CD4-positive, alpha-beta T cell treated with Interleukin-15 for 4 hours (primary cell): ENCODE measurements at places on chromosomes 13 and 19.

DNA sequence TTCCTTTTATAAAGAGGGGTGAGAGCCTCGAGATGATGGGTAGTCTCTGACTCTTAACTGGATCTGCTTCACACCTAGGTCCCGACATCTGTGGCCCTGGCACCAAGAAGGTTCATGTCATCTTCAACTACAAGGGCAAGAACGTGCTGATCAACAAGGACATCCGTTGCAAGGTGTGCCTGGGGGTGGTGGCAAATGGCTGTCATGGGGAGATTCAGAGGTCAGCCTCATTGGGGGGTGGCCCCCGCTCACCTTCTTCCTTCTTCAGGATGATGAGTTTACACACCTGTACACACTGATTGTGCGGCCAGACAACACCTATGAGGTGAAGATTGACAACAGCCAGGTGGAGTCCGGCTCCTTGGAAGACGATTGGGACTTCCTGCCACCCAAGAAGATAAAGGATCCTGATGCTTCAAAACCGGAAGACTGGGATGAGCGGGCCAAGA is 1.6 kb downstream of the CALR start:
- DNase-seq, result no peak

DNA sequence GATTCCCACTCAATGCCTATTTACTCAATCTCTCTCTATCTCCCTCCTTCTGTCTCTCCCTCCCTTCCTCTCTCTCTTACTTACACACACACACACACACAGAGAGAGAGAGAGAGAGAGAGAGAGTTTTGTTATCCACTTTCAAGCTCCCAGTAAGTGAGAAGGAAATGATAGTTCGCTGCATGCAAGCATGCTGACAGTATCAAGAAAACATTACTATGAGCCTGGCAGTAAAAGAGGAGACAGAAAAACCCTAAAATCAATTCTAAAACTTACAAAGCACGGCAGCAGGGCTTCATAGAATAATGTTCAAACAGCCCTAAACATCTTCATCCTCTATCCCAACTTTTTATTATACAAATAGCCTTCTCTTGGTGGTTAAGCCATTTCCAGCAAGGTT is 171.9 kb downstream of the FOXO1 start:
- DNase-seq, result peak; percentile 35

DNA sequence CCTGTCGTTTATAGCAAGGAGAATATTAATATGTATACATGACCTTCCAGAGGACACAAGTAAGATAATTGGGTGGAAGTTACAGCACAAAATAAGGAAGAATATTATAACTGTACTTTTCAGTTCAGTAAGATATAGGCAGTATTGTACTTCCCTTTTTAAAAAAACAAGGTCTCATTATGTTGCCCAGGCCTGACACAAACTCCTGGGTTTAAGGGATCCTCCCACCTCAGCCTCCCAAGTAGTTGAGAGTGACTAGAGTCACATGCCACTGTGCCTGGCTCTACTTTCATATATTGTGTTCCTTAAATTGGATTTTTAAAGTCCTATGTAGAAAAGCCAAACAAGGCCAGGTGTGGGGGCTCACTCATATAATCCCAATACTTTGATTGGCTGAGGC is 19.5 kb upstream of the MAB21L1 start:
- DNase-seq, result no peak

GRCh38 chr13:34926508-34926907 is 15.6 kb upstream of the NBEA start:
- no peak for DNase-seq

DNA sequence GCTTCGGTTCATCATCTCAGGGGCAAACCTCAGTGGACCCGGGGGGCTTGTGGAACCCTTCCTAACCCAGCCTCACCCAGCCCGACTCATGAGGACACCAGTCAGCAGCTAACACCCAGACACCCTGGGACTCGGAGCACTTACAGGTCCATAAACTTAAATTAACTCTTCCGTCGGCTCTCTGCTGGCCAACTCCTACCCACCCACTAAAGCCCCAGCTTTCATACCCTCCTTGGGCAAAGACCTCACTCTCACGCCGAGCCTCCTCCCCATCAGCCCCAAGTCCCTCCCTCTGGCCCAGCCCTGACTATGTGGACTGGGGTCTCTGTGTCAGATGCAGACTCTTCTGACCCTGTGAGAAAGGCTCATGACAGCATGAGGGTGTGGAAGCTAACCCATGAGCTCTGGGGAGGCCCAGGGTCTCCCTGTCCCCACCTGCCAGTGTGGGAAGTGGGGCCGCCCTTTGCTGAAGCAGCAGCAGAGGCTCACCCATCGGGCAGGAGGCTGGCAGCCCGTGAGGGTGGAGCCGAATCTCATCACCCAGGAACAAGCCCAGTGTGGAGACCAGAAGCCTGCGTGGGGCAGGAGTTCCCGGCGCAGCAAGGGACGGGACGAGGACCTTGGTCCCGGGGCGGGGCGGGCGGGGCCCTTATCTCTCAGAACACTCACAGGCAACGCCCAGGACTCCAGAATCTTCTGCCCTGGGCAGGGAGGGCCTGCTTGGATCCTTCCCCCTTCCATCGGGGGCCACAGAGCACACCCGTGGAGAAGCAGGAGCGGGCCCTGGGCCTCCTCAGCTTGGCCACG is 19.8 kb downstream of the TCF3 start:
- DNase-seq, result no peak

DNA sequence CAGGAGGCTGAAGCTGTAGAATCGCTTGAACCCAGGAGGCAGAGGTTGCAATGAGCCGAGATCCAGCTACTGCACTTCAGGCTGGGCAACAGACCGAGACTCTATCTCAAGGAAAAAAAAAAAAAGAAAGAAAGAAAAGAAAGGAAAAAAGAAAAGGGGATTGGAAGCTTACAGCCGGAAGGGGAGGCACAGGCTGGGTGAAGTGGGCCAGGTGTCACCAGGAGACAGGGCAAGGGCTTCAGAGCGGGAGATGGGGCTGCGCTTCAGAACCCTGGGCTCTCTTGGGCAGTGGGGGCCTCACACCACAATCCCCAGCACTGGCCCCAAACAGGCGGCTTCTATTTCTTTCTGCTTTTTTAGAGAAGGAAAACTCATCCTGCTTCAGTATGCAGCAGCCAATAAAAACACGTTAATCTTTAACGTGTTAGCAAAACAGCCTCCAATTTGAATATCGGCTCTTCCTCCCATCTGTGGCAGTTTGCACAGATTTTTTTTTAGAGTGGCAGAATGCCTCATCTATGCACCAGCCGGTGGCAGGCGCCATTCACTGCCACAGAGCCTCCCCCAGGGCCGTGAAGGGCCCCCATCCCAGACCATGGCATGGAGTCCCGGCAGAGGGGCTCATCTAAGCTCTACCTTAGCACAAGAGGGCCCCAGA is 46.6 kb upstream of the C19orf12 start:
- DNase-seq, result no peak

DNA sequence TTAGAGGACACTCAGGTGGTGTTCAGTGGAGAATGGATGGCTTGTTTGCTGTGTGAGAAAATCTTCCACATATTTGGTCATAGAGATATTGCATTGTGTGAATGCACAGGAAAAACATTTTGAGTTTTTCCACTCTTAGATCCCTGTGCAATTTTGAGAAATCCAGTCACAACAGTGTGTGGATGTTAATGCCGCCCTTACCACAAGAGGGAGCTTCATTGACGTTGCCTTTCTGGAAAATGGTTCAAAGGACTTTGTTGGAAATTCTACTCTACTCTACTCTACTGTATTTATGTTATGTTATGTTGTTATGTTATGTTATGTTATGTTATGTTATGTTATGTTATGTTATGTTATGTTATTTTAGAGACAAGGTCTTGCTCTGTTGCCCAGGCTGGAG is 13.4 kb downstream of the ZNF20 start:
- peak; percentile 19 for DNase-seq

DNA sequence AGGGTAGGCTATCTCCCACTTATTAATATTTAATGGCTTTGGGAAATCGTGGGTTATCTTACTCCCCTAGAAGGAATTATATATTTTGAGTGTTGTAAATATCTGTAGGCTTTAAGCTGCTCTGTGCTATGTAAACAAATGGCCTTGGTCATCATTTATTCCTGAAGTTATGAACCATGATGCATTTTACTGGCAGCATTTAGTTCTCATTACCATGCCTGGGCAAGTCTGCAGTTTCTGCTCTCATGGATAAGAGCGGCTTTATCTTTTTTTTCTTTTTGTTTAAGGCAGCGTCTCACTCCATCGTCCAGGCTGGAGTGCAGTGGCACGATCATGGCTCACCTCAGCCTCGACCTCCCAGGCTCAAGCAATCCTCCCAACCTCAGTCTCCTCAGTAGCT is 156.1 kb downstream of the IRS2 start:
- DNase-seq, result no peak

- no peak for DNase-seq
Observed at GRCh38 chr13:40217675-40218074, 448.8 kb downstream of the FOXO1 start.

DNA sequence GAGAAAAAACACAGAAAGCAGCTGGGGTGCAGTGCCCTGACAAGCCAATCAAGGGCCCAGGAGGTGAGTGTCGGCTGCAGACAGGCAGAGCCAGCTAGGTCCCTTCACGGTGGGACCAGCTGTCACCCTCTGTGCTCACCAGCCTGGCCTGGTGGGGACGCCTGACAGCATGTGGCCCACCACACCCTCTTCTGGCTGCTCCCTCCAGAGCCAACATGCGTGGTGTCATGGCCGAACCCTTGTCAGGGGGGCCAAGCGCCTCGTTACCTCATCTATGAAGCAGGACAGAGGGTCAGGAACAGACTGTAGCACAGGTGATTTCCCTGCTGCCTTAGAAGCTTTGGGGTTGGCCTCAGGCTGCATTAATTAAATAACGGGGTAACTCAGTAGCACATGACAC is 40.0 kb upstream of the ISYNA1 start:
- no peak for DNase-seq

DNA sequence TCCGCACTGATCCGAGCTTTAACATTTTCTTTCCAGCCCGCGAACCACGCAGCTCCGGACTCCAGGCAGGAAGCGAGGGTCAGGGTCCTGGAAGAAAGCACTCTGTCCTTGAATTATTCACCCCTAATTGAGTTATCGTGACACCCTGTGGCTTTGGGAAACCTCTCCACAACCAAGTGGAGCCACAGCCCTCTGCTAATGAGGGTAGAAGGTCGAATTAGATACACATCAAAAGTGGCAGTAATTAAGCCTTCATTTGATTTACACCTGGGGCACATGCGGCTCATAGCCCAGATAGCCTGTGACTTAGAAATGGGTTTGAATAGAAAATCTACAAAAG is 15.9 kb upstream of the RNF17 start:
- no peak for DNase-seq

DNA sequence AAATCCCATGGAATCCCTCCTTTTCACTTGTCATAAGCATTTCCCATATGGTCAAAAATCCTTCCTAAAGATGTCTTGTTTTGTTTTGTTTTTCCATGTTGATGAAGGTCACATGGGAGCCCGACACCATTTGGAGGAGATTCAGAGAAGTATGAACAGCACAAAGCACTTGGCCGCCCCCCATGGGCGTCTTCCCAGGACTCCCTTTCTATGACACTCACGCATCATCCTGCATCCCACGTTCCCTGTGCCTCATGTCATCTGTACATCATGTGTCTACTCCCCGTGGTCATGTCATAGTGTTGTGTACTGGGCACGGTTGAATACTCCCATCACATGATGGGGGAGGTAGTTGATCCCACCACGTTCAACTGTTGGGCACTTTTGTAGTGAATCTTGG is 2.0 kb downstream of the ZSCAN1 start:
- no peak for DNase-seq

- no peak for DNase-seq
Observed at GRCh38 chr19:50944795-50945194, 8.0 kb downstream of the KLK5 start.

DNA sequence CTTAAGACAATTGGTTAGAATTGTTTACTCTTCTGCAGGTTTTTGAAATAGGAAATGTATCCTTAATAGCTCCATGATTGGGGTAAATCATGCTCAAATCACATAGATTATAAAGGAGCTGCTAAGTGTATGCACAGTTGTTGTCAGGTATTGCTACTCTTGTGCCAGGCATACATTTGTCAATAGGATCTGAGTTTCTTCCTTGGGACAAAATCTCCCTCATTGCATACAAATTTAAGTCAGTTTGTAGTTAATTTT is 109.3 kb upstream of the MLNR start:
- no peak for DNase-seq

- peak; percentile 20 for DNase-seq
Observed at GRCh38 chr19:2629491-2630351, 72.8 kb downstream of the GNG7 start.

DNA sequence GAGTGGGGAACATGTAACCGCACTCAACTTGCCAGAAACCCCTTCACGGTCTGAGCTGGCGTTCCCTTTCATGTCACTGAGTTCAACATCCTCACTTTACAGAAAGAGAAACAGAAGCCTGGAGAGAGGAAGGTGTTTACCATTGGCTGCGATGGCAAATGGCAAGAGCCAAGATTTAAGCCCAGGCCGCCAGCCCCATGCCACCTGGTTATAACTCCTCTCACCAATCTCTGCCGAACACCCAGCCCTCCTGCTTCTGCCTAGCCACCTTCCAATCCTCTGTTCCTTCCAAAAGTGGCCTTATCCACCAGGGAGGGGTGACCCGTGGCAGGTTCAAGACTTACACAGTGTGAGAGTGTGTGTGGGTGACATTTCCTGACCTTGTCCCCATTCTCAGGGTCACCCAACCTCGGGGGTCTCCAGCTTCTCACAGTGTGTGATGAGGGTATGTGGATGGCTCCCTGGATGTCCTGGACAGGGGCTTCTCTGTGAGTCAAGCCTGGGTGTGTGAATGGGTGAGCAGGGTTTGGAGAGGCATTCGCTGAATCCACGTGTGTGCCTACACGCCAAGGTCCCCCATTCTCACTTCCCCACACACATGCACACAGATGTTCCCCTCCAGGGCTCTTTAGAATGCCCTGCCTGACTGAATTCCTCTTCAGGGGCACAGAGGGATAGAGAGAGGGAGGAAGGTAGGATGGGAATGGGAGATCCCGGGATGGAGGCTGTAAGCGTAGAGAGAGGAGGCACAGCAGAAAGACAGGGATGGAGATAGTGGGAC is 1.2 kb downstream of the CADM4 start:
- DNase-seq, result no peak

GRCh38 chr13:51255556-51255955 is 33.4 kb downstream of the FAM124A start:
- no peak for DNase-seq

DNA sequence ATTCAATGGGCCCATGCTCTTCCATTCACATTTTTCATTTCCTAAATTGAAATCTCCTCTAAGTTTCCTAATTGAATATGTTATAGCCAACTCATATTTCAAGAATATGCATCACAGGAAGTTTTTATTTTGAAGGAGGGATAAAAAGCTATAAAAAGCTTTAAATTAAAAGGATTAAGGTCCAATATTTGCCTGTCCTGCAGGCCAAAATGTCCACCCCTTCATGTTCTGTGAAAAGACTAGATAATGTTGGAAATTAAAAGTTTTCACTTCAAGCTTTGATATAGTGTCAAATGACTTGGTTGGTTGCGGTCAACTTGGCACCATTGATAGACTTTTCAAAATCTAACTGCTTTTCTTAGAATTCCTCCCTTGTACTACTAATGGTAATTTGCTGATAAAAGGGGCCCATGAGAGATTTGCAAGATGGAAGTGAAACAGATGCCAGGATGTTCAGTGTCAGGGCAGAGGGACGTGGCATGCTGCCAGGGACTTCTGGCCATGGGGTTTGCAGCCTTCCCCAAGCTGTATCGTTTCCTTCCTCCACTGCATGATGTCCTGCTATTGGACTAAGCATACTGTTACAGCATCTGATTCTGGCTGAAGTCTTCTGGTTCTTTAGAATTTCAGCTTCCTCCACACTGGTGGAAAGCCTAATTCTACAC is 547.3 kb upstream of the MIR17HG start:
- no peak for DNase-seq

- no peak for DNase-seq
Observed at GRCh38 chr19:58401840-58402421, 6.5 kb downstream of the RNF225 start.

- DNase-seq, result no peak
Observed at GRCh38 chr19:54432144-54432738, 16.8 kb upstream of the LENG8 start.
